Neural progenitor cell (in vitro differentiated cells): ENCODE measurements at places on chromosomes 16 and 17. TPM values are rescaled to one million over a fixed set of nuclear protein-coding genes. Genes with fewer than 3 reads are reported as not detected.

- DNase-seq, result no peak
- H3K4me3 ChIP-seq, result no peak overlapping the region
- H3K27ac ChIP-seq, result no peak overlapping the region
- no peaks in the 10 kb centered on the region for H3K4me1 ChIP-seq
Observed at GRCh38 chr17:71183066-71183660, 937.7 kb upstream of the SOX9 start.

DNA sequence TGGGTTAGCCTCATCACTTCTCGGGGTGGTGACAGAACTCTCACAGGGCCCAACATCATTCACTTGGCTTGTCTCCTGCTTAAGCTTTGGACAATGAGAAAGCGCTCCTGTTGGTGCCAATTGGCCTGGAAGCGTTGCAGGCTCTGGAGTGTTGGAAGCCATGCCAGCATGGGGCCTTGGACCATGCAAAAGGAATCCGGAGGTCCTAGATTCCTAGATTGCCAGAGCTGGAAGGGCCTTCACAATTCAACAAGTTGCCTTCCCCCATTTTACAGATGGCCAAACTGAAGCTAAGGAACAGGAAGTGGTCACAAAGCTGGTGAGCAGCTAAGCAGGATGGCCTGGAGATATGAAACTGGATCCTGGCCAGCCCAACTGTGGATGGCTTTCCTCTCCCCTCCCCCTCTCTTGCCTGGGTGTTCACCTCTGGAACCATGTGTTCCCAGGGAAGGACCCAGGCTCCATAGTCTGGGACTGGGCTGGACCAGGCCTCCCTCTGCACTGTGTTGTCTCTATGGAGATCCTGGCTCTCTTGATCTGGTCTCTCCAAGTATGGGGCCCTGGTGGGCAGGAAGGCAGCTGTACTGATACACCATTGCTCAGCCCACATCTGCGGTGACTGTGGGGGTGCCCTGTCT lies 6.0 kb upstream of the IGFBP4 start:
- no peak overlapping the region for H3K27ac ChIP-seq
- H3K4me3 ChIP-seq, result no peak overlapping the region
- peaks cover under 1% of the 10 kb centered on the region for H3K27me3 ChIP-seq
- peaks cover 10% of the 10 kb centered on the region for H3K4me1 ChIP-seq
- no peaks in the 10 kb centered on the region for H3K36me3 ChIP-seq

Gene TIMP2
- total RNA-seq, result 19.8 and 22.3 TPM in 2 replicates

DNA sequence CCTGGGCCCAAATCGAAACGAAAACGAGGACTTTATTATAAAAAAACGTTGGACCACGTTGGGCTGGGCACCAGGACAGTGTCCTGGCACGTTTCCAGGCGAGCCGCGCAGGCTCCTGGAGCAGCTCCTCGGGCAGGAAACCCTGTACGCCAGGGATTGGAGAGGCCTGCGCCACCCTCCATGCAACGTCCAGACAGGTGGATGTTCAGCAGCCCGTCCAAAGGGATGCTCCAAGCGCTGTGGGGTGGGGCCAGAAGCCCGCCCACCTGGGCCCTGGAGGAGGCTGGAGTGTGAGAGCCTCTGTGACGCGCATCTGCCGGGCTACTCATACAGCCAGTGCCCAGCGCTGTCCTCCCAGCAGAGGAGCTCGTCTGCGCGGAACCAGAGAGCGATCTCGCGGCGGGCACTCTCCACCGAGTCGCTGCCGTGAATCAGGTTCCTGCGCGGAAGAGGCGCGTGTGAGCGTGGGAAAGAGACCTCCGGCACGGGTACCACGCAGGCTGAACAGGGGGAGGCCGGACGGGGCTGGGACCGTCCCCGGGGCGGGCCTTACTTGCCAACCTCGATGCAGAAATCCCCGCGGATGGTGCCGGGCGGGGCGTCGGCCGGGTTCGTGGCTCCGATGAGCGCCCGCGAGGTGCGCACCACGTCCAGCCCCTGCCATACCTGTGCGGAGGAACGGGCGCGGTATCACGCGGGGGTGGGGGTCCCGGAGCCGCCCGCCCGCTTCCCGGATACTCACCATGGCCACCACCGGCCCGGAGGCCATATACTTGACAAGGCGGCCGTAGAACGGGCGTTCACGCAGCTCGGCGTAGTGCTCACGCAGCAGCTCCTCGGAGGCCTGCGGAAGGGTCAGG lies 785 bp downstream of the NME3 start:
- peak overlapping the region; percentile 83 for H3K4me3 ChIP-seq
- no peaks in the 10 kb centered on the region for H3K36me3 ChIP-seq
- H3K27ac ChIP-seq, result no peak overlapping the region
- peaks cover 5% of the 10 kb centered on the region for H3K4me1 ChIP-seq

DNA sequence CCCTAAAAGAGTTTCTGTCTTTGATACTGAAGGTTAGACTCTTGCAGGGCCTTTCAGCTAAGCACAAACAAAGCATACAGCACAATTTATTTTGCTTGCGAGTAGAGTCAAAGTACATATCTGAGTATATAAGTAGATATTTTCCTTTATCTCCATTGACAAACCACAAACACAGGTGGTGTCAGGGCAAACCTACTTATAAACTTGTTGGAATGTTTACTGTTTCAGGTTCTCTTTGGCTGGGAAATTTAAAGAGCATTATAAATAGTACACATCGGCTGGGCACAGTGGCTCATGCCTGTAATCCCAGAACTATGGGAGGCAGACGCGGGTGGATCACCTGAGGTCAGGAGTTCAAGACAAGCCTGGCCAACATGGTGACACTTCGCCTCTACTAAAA lies 442.6 kb upstream of the PSMD7 start:
- no peak overlapping the region for H3K4me3 ChIP-seq
- no peaks in the 10 kb centered on the region for H3K27me3 ChIP-seq
- no peak for DNase-seq
- H3K4me1 ChIP-seq, result no peaks in the 10 kb centered on the region

Gene GRIN2C
- 0.03 TPM in 1 of 2 replicates, not detected in the other for total RNA-seq

Gene MPV17L
- total RNA-seq, result 0.30 and 0.87 TPM in 2 replicates

Gene XAF1
- not detected in 2 replicates for total RNA-seq
